Femur (tissue), 1 donor: ENCODE measurements at places on chromosomes 13 and 19.

GRCh38 chr13:44920013-44920412 lies 69.3 kb downstream of the NUFIP1 start:
- no peak for DNase-seq

GRCh38 chr13:102484329-102484728 lies 82.5 kb upstream of the FGF14 start:
- DNase-seq, result no peak

GRCh38 chr13:67070306-67070705 lies 159.8 kb downstream of the PCDH9 start:
- no peak for DNase-seq

GRCh38 chr13:30870049-30870884 lies 35.8 kb upstream of the MEDAG start:
- peak; percentile 86 for DNase-seq

GRCh38 chr19:9323557-9323918 lies 441 bp upstream of the ZNF559 start:
- peak; percentile 80 for DNase-seq

DNA sequence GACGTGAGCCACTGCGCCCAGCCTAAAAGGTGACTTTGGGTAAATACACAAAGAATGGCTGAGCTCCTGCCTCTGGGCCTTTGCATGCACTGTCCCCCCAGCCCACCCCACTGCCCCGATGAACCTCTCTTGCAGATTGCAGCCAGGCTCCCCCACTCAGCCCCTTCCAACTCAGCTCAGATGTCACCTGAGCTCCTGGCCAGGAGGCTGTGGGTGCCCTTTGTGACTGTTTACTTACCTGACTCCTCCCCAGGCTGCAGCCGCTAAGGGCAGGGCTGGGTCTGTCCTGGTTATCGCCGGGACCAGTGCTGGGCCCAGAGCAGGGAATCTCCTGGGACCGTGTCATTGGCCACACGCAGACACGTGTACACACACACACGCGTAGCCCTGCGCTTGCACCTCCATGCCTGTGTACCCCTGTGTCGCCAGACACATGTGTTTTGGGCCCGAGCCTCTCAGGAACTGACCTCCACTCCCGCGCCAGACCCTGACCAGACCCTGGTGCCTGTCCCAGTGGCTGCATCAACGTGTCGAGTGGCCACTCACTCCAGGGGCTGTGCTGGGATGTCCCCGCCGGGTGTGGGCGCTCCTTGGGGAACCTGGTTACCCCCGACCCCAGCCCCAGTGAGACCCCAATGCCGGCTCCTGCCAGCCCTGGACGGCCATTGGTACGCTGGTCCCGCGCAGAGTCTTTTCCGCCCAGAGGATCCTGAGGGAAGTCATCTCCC lies 18.7 kb downstream of the EFNA2 start:
- no peak for DNase-seq

DNA sequence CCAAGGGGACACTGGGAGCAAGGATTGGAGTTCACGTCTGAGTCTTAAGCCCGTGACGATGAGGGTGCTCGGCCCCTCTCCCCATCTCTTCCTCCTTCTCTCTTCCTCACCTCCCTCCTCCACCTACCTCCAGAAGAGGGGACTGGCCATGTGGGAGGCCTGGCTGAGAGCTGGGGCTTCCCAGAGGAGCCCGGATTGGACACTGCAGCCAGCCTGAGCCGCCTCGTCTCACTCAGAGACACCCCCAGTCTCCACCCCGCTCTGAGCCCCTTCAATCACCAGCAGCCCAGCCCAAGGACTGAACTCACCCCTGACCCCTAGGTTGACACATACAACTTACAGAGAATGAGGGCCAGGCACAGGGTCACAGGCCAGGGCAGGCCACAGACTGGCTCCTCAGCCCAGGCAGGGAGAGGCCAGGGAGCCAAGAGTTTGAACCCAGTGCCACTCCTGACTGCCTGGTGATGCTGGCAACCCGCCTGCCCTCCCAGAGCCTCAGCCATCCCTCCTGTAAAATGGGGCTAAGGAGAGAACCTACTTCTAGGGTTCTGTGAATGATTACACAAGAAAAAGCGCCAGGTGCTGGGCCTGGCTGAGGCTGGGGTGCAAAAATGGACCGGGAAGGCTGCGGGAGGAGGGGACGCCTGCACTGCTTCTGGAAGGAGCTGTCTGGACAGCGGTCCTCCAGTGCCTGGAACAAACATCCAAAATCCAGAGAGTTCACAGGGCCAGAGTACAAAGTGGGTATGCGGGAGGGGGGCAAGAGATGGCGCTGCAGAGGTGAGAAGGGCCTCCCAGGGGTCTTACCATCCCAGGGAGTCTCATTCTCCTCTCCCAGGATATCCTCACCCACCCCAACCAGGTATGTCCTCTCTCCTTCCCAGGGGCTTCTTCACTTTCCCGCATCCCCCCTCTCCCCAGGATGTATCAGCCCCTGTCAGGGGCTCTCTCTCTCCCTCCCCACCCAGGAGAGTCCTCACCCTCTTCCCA lies 1.1 kb downstream of the CD79A start:
- DNase-seq, result no peak

GRCh38 chr19:56144376-56144775 lies 3.3 kb downstream of the ZNF444 start:
- DNase-seq, result no peak

DNA sequence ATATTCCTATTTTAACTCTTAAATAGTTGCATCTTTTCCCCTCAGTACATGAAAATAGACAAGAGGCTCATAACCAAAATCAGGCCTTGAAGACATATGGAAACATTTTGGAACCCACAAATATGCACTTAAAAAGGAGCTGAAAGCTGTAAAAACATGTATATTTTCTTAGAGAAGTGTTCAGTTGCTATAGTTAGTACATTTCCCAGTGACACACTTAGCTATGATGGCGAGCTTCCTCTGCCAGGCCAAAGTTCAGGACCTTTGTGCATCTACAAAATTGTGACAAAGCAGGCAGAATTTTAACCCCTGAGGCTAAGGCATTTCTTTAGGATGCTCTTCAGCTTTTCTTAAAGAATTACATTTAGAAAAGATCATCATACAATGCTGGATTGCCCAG lies 54.5 kb downstream of the RCBTB2 start:
- no peak for DNase-seq

DNA sequence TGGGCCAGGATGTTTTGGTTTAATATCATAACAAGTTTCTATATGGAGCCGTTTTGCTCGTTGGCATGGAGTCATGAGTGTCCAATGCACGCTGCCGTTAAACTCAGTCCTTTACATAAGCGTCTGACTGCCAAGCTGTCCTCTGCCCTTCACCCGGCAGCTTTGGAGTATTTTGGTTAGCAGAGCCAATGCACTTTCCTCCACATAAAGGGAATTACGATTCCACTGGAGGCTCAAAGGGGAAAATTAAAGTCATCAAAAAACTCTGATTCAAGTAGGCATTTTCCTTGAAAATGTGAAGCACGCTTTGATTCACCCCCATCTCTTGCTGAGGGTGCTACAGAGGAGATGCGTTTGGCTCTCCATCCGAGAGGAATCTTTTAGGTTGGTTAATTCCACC lies 144.4 kb upstream of the ARGLU1 start:
- no peak for DNase-seq

- no peak for DNase-seq
These were observed 48.2 kb downstream of the PTPRS start for GRCh38 chr19:5292453-5292821.

DNA sequence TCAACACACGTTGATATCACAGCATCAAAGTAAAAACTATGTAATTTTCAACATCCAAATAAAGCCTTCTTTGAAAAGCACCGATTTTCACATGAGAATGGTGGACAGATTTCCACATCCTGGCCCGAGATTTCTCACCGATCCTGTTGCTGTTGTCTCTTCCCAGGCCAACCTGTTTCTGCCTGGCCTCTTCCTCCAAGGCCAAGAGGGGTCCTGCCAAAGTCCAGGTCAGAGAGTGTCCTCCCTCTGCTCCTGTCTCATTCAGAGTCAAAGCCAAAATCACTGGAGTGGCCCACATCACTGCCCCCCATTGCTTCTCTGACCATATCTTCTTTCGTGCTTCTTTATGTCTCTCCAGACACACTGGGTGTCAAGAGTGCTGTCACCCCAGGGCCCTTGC lies 49.5 kb downstream of the CHST8 start:
- no peak for DNase-seq

- DNase-seq, result no peak
These were observed 14.3 kb upstream of the ZNF667 start for GRCh38 chr19:56491399-56491798.

GRCh38 chr19:42114412-42114811 lies 17.8 kb downstream of the POU2F2 start:
- DNase-seq, result no peak
